ENCODE measurements at places on chromosomes 4 and X.

DNA sequence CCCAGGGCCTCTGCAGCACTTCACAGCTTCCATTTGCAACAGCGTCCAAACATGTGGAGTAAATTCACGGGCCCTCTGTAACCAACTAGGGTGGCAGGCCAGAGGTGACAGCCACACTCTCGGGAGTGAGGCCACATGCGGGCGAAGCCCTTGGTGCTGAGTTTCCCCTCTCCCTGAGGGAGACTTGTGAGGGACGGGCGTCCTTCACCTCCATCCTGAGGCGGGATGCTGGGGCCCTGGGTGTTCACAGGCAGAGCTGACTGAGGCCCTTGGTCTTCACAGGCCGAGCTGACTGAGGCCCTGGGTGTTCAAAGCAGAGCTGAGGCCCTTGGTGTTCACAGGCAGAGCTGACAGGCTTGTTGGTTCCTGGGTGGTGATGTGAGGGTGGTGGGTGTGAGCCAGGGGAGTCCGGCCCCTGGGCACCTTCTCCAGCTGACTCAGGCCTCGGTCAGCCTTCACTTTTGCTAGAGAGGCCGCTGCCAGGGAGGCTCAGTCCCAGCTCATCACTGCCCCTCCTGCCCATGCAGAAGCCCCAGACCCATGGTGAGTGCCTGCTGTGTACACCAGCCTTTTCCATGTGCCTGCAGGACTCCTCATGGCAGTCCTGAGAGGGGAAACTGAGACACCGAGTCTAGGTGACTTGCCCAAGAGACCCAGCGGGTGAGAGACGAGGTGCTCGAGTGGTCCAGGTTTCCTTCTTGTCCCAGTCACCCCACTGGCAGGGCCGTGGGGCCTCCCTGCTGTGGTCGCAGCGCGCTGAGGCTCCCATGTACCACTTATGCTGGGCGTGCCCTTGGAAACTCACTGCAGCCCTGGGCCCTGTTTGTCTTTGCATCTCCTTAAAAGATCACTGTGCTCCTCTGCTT, 8.5 kb downstream of the WFS1 start:
- DNase-seq = no peak

GRCh38 chr4:153489856-153490558, 23.8 kb downstream of the TMEM131L start:
- no peak for DNase-seq

- DNase-seq = no peak
Measured at GRCh38 chrX:40082447-40083119, 15.2 kb downstream of the BCOR start.

DNA sequence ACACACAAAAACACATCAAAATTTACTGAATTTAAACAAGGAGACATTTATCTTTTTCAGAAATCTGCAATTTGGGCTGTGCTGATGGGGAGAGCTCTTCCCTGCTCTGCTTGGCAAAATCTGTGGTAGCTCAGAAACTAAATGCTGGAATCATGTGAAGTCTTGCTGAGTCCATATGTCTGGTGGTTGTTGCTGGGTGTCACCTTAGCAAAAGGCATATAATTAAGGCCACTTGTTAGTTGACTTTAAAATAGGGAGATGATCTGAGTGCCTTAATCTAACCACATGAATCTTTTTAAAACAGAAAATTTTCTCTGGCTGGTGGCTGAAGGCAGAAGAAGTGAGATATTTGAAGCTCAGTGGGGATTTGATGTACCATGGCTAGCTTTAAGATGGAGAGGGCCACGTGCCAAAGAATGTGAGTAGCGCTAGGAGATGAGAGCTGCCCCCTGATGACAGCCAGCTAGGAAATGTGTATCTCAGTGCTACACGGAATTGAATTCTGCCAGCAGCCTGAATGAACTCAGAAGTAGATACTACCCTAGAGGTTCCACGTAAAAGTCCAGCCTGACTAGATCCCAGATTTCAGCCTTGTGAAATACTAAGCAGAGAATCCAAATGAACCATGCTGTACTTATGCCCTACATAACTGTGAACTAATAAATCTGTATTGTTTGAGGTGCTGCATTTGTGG, 7.6 kb upstream of the GUF1 start:
- no peak for DNase-seq
